ENCODE measurements at places on chromosomes 13 and 19. TPM values are rescaled to one million over a fixed set of nuclear protein-coding genes. Genes with fewer than 3 reads are reported as not detected.

Gene DGKH
- 4.5 TPM for total RNA-seq

Gene MAST3
- total RNA-seq: 1.9 TPM

Gene UBE2S
- total RNA-seq: 425 TPM

Gene ZNF492
- not detected for total RNA-seq

Gene TMEM59L
- 6.2 TPM for total RNA-seq

Gene SLC10A2
- not detected for total RNA-seq

Gene KLK4
- total RNA-seq: not detected

Gene SOX1
- total RNA-seq: not detected

Gene POLD1
- 72.5 TPM for total RNA-seq

Gene MAU2
- total RNA-seq: 15.9 TPM

Gene ZNF850
- total RNA-seq: 0.82 TPM

Gene SWSAP1
- 2.3 TPM for total RNA-seq

Gene MIER2
- 14.4 TPM for total RNA-seq

Gene CCDC70
- not detected for total RNA-seq

Gene ATCAY
- 0.12 TPM for total RNA-seq

Gene MYPOP
- total RNA-seq: 12.1 TPM

Gene PHF11
- total RNA-seq: 6.6 TPM

Gene FUT1
- total RNA-seq: 0.07 TPM

Gene MAB21L1
- total RNA-seq: not detected

Measured in A549 treated with CpdA at 1 μM for 4 hours (cell line).